ENCODE measurements at places on chromosomes 1 and 21.

DNA sequence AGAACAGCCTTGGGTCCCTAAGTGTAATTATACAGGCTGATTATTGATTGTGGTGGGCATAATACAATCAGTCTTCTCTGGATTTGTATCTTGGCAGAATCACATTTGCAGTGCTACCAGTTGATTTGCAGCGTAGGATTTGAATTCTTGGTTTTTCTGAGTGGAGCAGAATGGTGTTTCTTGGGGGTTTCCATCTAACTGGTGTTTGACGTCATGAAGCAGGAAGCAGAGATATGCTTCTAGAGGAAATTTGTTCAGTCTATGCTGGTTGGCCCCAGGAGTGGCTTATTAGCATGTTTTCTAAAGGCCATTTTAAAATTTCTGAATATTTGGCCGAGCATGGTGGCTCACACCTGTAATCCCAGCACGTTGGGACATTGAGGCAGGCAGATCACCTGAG lies 3.4 kb downstream of the CTTNBP2NL start:
- DNase-seq: no peak

DNA sequence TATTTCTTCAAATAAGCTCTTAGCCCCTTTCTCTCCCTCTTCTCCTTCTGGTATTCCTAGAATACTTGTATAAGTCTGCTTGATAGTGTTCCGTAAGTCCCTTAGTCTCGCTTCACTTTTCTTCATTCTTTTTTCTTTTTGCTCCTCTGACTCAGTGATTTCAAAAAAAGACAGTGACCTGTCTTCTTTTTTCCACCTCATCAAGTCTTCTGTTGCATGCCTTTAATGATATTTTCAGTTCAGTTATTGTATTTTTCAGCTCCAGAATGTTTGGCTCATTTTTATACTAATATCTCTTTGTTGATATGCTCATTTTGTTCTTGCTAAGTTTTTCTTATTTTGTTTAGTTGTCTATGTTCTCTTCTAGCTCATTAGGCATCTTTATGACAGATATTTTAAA lies 97.7 kb downstream of the POFUT2 start:
- DNase-seq: no peak

DNA sequence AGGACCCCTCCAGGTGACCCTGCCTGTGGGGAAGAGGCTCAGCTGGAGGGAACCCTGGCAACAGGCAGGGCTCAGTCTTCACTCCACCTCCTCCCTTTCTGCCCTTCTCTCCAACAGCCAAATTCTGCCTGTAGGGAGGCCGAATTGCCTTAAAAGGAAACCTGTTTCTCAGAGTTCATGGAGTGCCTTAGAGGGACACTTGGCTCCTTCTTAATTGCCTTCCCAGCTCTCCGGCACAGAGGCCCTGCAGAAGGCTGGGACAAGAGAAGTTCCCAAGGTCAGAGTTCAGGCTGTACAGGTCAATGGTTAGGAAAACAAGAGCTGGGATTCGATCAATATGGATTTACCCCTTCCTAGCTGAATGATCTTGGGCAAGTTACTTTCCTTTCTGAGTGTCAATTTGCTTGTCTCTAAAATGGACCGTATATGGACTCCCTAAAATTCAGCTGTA lies 6.2 kb downstream of the CSRP1 start:
- DNase-seq: no peak

- no peak for DNase-seq
These were observed 55.9 kb upstream of the SPOCD1 start for GRCh38 chr1:31871703-31872102.

DNA sequence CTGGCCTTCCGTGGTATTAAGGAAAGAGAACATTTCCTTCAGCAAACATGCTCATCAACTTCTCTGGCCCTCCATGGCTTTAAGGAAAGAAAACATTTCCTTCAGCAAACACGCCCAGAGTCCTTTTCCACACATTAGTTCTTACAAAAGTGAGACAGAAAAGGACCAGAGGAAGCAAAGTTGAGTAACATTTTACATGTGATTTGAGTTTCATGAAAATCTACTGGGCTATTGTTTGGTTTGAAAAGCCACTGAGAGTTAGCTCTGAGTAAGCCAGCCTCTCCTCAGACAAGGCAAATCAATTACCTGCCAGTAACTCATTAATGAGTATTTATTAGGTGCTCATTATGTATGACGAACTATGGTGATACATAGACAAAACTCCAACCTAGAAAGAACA lies 78.0 kb downstream of the NID1 start:
- DNase-seq: no peak

GRCh38 chr1:180815188-180815587 lies 97.5 kb upstream of the KIAA1614 start:
- no peak for DNase-seq

GRCh38 chr1:79657951-79658658 lies 651.6 kb upstream of the ADGRL4 start:
- peak; percentile 43 for DNase-seq

DNA sequence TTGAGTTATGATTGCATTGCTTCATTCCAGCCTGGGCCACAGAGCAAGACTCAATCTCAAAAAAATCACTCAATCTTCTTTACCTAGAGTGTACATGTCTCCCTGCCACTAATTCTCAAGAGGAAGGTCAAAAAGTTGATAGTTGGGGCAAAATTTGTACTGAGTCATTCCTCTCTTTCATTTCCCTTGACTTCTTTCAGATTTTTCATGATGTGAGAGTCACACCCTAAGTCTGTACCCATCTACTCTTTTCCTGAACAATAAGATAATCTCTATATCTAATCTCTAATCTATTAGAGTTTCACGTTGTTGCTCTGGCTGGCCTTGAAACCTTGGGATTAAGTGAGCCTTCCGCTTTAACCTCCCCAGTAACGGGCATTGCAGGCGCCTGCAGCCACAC lies 1.1 kb upstream of the BRDT start:
- no peak for DNase-seq

- no peak for DNase-seq
These were observed 65.2 kb upstream of the ARHGEF16 start for GRCh38 chr1:3389093-3389833.

- no peak for DNase-seq
These were observed 132.9 kb downstream of the COQ8A start for GRCh38 chr1:227072991-227073390.

DNA sequence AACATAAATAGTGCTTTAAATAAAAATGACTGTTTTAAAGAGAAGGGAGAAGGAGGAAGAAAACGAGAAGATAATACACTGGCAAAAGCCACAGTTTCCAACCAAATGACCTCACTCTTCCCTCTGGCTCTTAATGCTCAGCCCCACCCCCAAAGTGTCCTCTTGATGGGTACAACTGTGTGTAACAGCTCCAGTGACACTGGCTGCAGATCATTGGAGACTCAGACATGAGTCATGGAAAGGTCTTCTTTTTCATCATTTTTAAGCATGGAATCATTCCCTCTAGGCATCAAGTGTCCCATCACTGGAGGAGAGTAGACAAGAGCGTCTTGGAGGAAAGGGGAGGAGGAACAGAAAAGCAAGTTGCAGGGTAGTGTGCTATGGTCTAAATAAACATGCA lies 333.0 kb downstream of the PAPPA2 start:
- no peak for DNase-seq

DNA sequence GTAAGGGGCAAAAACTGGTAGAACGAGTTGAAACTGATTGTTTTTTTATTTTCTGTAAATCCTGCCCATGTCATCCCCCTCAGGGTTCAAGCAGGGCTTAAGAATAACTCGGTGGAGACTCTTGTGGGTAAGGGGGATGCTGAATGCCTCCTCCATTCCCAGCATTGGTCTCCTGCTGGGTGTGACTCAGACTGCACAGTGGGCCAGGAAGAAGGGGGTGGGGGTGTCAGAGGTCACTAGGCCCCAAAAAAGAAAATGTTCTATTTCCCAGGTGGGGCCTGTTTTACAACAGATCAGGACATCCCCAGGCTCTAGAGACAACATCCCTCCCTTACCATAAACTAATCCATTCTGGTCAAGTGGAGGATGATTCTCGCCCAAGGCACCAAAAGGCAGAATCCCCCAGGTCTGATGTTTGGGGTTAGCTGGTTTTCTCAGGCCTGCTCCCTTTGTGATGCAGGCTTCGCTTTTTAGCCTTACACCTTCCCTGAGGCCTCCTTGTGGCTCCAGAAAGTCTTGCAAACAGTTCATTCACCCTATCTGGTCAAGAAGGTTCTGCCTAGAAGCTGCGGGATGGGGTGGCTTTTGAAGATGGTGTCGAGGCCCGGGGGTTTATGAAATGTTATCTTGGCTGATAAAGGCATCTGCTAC lies 10.7 kb upstream of the GRHL3 start:
- DNase-seq: no peak

- no peak for DNase-seq
These were observed 60.8 kb downstream of the BCAR3 start for GRCh38 chr1:93620841-93621210.

- no peak for DNase-seq
These were observed 63.6 kb upstream of the ZC3H12A start for GRCh38 chr1:37410815-37411214.

GRCh38 chr1:151834239-151834638 lies 2.6 kb upstream of the RORC start:
- DNase-seq: no peak

- DNase-seq: no peak
These were observed 41.0 kb downstream of the GATAD2B start for GRCh38 chr1:153881751-153882150.

GRCh38 chr1:87759421-87760087 lies 430.9 kb downstream of the LMO4 start:
- no peak for DNase-seq

GRCh38 chr1:30321996-30322858 lies 401.2 kb downstream of the MATN1 start:
- DNase-seq: no peak

- no peak for DNase-seq
These were observed 207.1 kb downstream of the NUF2 start for GRCh38 chr1:163528710-163529348.

DNA sequence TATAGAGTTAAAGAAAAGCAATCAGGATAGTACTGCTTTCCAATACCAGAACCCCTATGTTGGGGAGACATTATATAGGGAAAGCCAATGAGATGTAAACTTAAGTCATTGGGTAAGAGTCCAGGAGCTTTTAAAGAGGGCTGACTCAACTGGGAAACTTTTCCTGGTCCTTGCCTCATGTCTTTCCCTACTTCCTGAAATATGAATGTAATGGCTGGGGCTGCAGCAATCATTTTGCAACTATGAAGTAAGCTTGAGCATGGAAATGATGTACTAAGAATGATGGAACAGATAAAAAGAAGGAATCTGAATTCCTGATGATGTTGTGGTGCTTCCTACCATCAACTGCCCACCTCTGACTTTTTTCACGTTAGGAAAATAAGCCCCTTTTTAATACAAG lies 55.7 kb downstream of the WDR3 start:
- no peak for DNase-seq

- no peak for DNase-seq
These were observed 34.8 kb downstream of the RIMS3 start for GRCh38 chr1:40630488-40631223.

- peak; percentile 36 for DNase-seq
These were observed 8.9 kb upstream of the VWA5B1 start for GRCh38 chr1:20281801-20282200.

- DNase-seq: no peak
These were observed 1.7 kb upstream of the TNFRSF9 start for GRCh38 chr1:7942214-7942921.

DNA sequence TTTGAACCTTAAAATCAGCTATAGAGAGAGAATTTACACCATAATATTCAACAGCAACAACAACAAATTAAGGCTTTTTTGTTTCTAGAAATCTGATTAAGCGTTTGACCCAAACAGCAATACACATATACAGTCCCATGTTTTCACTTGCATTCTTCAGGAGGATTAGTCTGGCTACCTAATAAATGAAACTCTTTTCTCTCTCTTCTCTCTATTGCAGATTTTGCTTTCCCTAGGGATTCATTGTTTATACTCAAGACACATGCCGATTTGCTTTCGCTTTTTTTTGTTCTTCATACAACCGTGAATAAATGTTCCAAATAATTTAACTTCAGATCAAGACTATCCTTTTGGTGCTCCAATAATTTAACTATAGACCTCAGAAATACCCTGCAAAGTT lies 162.4 kb upstream of the PTBP2 start:
- no peak for DNase-seq

DNA sequence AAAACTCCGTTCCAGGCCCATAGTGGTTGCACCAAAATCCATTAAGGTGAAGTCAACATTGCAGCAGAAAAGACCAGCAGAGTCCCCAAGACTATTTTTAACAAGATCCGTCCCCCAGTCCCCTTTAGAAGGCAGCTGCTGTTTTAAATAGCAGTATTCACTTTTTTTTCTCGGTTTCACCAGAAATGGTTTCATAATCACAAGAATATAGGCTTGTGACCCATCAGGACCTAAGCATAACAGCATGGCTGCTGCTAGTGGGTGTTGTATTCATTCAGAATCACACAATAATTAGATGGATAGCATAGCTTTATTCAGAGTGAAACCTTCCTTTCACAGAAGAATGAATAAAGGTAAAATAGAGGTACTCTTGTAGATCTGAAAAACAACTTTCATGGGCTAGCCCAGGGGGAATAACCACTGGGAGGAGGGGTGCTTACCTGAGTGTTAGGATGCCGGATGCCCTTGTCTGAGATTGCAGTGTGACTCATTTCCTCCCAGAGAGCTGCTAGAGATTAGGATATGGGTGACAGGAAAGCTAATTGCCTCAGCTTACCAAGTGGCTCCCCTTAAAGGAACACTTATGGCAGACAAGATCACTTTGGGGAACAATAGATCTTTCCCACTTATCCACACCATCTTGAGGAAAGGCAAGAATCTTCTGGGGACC lies 35.0 kb downstream of the ACKR1 start:
- DNase-seq: no peak

GRCh38 chr1:5815211-5815610 lies 177.0 kb downstream of the NPHP4 start:
- no peak for DNase-seq

DNA sequence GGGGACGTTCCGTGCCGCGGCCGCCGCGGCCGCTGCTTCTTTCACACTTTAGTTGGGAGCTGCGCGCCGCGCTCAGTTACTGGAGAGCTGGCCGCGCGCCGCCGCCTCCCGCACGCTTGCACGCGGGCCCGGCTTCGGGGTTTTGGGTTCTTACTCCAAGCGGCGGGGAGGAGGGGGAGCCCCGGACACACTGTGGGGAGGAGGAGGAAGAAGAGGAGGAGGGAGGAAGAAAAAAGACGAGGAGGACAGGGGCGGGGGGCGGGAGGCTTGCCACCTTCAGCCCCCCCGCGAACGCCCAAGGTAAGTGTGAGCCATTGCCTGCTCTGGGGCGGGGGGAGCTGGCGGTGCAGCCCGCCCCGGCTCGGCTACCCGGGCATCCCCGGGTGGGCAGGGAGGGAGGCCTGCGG lies 243 bp downstream of the C1orf21 start:
- DNase-seq: no peak

- DNase-seq: no peak
These were observed 820 bp downstream of the NUP210L start for GRCh38 chr1:154154053-154154452.

GRCh38 chr1:248611883-248612414 lies 14.4 kb upstream of the OR2T10 start:
- DNase-seq: no peak

Measured in fibroblast of skin of left quadriceps (primary cell).